ENCODE measurements at places on chromosomes 16 and 17.
A peak's percentile ranks its signal among the peaks of the same experiment; 100 is the strongest.

DNA sequence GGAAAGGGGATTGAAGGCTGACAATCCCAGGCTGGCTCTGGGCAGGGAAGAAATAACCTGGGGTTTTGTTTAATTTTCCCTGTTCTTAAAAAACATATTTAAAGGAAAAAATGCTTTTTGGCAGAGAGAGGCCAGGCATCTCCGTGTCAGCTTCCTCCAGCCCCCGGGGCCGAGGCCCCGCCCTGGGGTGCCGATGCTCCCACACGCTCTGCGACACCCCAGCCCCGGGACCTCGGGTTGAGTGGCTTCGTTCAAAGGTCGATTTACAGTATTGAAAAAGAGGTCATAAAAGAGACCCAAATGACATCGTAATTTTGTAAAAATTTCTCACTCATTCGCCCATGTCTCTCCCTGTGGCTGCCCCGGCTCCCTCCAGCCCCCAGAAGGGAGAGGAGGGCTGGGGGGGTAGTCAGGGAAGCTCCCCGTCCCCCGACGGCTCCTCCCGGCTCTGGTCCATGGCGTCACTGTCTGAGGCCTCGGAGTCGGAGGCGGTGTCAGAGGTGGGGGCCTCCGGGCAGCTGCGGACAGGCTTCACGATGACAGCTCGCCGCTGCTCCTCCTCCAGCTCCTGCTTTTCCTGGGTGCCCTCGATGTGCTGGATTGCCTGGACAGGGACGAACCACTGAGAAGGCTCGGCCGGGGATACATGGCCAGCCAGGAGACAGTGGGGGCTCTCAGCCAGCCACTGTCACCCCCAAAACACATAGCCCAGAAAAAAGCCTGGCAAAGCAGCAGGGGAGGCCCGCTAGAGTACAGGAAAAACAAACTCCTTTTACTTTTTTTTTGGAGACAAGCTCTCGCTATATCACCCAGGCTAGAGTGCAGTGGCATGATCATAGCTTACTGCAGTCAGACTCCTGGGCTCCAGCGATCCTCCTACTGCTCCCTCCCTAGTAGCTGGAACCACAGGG, 14.9 kb downstream of the TFAP4 start:
- no peak for DNase-seq

GRCh38 chr16:799948-800833, at the start of gene GNG13:
TSS of gene GNG13 (minus strand) at chr16:800734. CDS start at chr16:799077, 1,657 bp downstream.
- no peak for DNase-seq

DNA sequence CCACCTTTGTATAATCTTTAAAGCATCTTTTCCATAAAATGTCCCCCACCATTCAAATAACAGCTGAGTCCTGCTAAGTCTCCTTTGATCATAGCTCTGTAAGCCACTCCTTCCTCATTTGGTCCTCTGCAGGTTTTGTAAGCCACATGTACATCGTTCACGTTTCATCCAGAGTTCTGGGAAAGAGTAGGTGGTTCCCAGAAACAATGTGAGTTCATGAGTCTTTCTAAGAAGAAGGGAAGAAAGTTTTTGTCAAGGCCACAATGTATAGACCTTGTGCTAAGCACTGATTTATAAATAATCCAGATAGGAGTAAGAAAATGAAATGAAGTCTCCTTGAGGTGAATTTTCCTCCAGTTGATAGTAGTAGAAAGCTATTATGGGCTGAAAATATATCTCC, 8.7 kb upstream of the ANKS4B start:
- no peak for DNase-seq

DNA sequence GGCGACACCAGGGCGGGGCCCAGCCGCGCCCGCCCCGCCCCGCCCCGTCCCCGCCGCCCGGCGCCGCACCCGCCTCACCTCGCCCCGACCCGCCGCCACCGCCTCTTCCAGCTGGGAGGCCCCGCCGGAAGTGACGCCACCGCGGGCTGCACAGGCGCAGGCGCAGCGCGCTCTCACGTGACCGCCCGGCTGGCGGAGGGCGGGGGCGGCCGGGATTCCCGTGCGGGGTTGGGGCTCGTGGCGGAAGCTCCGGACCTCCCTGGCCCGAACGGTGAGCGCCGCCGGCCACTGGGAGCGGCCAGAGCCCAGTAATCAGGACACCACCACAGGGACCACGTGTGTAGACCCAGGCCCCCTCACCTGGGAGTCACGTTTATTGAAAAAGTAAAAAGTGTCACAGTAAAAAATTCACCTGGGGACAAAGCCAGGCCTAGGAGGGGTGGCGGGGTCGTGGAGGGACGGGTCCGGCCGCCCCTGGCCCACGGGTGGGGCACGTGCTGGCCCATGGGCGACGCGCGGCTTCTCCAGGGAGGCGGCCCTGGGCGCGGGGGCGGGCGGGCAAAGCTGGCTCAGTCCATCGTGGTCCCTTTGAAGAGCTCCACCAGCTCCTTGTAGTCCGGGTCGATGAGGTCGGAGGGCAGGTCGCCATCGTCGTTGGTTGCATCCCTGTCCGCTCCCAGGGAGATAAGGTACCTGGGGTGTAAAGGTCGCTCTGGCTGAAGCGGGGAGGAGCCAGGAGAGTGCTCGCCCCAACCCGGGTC, at the start of gene MCRIP1:
MCRIP1 (minus strand) TSS at position 132 of the 761 bp plus-strand sequence. CDS start 8,785 bp downstream, outside the sequence.
- DNase-seq = peak; percentile 95

DNA sequence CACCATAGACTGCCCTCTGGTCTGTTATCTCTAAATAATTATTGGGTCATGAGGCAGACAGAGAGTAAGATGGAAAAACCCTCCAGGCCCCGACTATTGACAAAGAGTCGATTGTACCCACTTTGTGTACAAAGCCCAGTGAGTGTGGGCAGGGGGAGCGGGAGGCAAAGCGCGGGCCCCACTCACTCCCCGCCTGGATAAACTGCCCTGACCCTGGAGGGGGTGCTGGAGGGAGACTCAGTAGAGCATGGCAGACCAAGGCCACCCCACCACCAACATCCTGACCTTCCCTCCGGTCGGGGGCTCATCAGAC, 11.2 kb upstream of the CPSF4L start:
- DNase-seq = no peak

All from stimulated activated CD4-positive, alpha-beta T cell treated with anti-CD3 and anti-CD28 coated beads, Interleukin-4, amount 100 ng/mL, for 24 hours (primary cell).